ENCODE measurements at places on chromosomes 13 and 19.

GRCh38 chr13:76878043-76878442 is 8.2 kb downstream of the KCTD12 start:
- no peak for DNase-seq

DNA sequence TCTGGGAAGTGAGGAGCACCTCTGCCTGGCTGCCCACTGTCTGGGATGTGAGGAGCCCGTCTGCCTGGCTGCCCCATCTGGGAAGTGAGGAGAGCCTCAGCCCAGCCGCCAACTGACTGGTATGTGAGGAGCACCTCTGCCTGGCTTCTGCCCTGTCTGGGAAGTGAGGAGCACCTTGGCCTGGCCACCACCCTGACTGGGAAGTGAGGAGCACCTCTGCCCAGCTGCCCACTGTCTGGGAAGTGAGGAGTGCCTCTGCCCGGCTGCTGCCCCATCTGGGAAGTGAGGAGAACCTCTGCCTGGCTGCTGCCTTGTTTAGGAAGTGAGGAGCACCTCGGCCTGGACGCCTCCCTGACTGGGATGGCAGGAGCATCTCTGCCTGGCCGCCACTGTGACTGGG is 64.8 kb downstream of the ZNF708 start:
- no peak for DNase-seq

GRCh38 chr13:33008946-33009722 is 7.1 kb upstream of the KL start:
- no peak for DNase-seq

DNA sequence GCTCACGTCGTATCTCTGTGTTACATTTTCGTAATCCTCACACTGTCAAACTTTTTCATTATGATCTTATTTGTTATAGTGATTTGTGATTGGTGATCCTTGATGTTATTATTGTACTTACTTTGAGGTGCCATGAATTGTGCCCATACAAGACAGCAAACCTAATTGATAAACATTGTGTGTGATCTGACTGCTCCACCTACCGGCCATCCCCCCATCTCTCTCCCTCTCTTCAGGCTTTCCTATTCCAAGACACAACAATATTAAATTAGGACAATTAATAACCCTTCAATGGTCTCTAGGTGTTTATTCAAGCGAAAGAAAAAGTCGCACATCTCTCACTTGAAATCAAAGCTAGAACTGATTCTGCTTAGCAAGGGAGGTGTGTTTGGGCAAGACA is 349.3 kb downstream of the RBM26 start:
- no peak for DNase-seq

All from activated CD8-positive, alpha-beta memory T cell treated with anti-CD3 and anti-CD28 coated beads for 1 hour (primary cell).